ENCODE measurements at places on chromosomes 11 and 22.

DNA sequence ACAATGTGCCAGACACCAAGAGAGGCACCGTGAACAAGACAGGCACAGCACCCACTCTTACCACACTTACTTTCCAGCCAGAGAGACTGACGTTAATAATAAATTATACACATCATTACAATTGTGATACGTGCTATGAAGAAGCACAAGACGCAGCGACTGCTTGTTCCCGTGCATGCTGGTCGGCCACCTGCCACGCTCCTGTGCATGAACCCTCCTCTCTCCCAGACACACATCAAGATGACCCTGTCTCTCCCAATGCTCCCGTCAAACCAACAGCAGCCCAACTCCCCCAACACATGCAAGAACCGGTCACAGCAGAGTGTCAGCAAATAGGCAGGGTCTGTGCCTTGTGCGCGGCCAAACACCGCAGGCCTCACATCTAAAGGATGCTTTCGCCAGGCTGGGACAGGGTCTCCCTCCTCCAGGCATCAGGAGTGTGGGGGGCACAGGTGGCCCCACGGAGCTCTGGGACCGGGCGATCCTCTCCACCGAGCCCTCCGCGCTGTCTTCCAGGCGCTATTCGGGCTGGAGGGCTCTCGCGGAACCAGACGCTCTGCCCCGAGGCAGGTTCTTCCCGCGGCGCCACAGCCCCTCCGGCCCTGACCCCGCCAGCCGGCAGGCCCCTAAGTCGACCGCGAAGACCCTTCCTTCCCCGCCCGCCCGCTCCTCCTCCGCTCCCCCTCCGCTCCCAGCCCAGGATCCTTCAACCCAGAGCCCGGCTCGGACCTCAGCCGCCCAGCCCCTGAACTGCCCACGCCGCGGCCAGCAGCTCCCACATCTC is 533 bp downstream of the SERGEF start:
- DNase-seq, result no peak

GRCh38 chr22:17734187-17734586 is 40.1 kb downstream of the BID start:
- no peak for DNase-seq

- DNase-seq, result no peak
These were observed 59.4 kb downstream of the PKNOX2 start for GRCh38 chr11:125223901-125224361.

GRCh38 chr11:104260456-104260855 is 96.5 kb upstream of the PDGFD start:
- DNase-seq, result no peak

GRCh38 chr22:29037340-29037932 is 24.2 kb downstream of the C22orf31 start:
- no peak for DNase-seq

DNA sequence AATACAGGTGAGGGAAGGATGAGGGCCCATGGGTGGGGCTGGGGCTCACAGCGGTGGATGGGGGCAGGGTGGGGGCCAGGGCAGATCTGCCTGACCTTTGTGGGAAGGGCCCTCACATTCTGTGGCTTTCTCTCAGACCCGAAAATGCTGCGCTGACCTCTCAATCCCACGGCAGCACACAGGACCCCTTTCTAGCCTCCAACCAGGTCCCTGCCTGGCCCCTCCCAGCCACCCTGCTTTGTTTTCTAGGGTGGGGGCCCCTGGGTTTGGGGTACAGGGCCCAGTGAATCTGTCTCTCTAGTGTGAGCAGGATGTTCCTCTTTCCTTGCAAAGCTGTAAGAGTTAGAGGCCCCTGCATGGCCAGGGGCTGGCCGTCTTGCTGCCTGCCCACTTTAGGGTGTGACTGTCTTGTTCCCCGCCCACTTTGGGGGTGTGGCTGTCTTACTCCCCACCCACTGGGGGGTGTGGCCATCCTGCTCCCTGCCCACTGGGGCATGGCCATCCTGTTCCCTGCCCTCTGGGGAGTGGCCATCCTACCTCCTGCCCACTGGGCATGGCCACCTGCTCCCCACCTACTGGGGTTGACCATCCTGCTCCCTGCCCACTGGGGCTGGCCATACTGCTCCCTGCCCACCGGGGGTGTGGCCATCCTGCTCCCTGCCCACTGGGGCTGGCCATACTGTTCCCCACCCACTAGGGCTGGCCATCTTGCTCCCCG is 11.5 kb downstream of the PARVG start:
- DNase-seq, result peak; percentile 53

- DNase-seq, result no peak
These were observed 48.2 kb downstream of the NECTIN1 start for GRCh38 chr11:119680541-119681360.

- DNase-seq, result no peak
These were observed 4.0 kb downstream of the ANKRD13D start for GRCh38 chr11:67293090-67293489.

GRCh38 chr11:14253421-14253820 is 105.6 kb downstream of the RRAS2 start:
- DNase-seq, result no peak

GRCh38 chr11:124470561-124471227 is 25.2 kb upstream of the OR8B8 start:
- no peak for DNase-seq

DNA sequence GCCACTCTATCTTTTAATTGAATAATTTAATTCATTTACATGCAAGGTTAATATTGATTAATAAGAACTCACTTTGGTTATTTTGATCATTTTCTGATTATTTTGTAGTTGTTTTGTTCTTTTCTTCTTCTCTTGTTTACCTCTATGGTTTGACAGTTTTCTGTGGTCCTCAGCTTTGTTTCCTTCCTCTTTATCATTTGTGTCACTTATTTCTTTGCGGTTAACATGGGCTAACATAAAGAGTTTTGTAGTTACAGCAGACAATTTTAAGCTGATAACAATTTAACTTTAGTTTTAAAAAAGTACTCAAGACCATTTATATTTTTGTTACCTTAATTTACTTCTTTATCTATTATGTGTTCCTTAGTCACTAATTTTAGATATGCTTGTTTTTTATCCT is 1032.8 kb upstream of the RAG2 start:
- DNase-seq, result no peak

- peak; percentile 21 for DNase-seq
These were observed 48.4 kb downstream of the CD6 start for GRCh38 chr11:61019832-61020405.

DNA sequence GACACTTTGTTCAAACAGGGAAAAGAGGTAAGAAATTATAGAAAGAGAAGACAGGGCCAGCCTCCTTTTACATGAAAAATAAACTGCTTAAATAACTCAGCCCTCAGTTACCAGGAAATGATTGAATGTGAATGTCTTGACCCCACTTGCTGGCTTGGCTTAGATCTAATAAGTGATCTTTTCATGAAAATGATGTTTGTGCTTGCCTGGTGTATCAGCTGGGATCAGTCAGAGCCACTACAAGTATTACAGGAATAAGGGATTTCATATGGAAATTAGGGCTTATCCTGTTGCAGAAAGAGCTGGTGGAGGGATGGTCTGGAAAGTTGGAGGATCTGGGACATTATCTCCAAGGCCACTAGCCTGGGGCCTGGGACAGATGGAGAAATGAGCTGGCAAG is 51.8 kb downstream of the COMMD9 start:
- no peak for DNase-seq

- no peak for DNase-seq
These were observed 177.4 kb downstream of the BUD13 start for GRCh38 chr11:116595305-116595880.

- no peak for DNase-seq
These were observed 17.7 kb downstream of the RAB30 start for GRCh38 chr11:83054001-83054400.

DNA sequence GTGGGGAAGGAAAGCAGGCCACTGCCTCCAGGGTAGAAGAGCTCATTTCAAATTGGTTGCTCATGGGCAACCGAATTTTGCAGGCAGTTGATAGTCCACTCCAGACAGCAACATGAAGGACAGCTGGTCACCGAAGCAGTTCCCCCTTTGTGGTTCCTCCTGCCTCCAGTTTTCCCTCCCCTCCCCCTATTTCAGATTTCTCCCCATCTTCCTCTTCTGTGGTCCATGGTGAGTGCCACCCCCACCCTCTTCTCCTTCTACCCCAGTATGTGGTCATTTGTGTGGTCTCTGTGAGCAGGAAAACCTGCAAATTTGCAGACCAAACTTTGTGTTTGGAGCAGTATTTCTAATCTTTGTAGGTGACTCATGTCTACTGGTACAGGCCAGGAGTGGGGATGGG is 38.2 kb upstream of the PAK1 start:
- DNase-seq, result no peak

DNA sequence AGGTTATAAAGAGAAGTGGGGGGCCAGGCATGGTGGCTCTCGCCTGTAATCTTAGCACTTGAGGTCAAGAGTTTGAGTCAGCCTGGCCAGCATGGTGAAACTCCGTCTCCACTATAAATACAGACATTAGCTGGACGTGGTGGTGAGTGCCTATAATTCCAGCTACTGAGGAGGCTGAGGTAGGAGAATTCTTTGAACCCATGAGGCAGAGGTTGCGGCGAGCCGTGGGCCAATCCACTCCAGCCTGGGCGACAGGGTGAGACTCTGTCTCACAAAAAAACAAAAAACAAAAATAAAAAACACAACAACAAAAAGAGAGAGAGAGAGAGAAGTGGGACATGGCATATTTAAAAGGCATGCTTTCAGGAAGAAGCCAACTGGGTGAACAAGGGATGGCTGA is 80.1 kb upstream of the CARD18 start:
- DNase-seq, result no peak
